ENCODE measurements at places on chromosomes 16 and 17.

DNA sequence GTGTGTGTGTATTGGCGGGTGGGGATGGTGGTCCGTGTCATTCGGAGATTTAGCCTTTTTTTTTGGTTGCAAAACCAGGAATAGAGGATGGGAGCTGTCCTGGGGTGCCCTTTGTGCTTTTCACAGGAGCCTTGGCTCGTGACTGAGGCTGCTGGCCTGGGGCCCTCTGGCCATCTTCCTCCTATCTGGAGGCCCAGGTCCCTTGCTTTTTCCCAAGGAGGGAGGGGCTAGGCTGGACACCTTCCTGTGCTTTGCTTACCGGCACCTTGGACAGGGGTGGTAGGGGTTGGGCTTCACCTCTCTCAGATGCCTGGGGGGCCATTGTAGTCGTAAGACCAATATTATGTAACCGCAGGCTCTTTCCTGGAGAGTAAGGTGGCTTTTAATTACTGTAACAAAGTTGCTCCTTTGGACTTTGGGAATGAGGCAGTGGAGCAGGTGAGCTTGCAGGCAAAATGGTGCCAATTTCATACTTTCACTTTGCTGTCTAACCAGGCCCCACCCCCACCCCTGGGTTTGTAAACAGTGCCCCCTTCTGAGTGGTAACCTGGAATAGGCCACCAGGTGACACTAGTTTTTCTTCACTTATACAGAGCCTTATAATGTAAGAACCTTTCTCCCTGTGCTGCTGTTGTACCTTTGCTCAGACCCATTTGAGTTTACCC, 1.2 kb downstream of the DYNLL2 start:
- DNase-seq, result no peak

GRCh38 chr17:72254808-72255449, 134.1 kb downstream of the SOX9 start:
- DNase-seq, result no peak

- no peak for DNase-seq
Observed at GRCh38 chr16:89268987-89269735, 51.7 kb downstream of the ZNF778 start.

DNA sequence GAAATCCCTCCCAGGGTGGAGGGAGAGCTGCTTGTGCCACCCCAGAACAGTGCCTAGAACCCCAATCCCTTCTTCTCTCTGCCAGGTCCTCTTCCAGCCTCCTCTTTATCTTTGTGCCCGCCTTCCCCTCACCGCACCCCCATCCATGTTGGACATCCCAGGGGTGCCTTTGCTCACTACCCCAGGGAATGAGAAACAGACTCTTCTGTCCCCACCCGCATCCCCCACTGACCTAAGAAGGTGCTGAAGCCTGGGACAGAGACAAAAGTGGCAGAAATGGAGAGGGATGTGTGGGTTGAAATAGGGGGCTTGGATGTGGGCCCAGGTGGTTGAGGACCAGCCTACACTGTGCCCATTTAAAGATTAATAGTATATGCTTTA, 17.0 kb downstream of the ALOX15B start:
- no peak for DNase-seq

- no peak for DNase-seq
Observed at GRCh38 chr16:77063676-77064016, 127.3 kb upstream of the MON1B start.

DNA sequence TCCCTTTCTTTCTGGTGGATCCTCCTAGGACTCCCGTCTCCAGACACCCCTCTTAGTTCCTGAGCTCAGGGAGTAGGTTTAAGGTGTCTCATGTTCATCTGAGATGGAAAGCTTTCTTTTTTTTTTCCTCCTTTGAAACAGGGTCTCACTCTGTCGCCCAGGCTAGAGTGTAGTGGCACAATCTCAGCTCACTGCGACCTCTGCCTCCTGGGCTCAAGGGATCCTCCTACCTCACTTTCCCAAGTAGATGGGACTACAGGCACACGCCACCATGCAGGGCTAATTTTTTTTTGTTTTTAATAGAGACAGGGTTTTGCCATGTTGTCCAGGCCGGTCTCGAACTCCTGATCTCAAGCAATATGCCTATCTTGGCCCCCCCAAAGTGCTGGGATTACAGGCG, 3.6 kb upstream of the GSE1 start:
- no peak for DNase-seq

DNA sequence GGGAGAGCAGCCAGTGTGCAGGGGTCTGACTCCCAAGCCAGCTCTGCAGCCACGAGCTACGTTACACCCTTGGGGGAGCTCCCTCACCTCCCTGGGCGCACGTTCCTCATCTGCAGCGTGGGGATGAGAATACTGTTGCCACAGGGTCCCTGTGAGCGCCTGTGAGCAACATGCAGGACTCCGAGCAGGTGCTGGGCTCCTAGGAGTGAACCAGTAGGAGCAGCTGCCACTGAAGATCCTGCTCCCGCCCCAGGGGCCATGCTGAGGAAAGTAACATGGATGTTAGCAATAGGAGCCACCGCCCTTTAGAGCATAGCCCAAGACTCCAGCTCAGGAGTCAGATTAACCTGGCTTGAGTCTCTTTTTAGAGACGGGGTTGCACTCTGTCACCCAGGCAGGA, 15.9 kb downstream of the DNAAF1 start:
- no peak for DNase-seq

DNA sequence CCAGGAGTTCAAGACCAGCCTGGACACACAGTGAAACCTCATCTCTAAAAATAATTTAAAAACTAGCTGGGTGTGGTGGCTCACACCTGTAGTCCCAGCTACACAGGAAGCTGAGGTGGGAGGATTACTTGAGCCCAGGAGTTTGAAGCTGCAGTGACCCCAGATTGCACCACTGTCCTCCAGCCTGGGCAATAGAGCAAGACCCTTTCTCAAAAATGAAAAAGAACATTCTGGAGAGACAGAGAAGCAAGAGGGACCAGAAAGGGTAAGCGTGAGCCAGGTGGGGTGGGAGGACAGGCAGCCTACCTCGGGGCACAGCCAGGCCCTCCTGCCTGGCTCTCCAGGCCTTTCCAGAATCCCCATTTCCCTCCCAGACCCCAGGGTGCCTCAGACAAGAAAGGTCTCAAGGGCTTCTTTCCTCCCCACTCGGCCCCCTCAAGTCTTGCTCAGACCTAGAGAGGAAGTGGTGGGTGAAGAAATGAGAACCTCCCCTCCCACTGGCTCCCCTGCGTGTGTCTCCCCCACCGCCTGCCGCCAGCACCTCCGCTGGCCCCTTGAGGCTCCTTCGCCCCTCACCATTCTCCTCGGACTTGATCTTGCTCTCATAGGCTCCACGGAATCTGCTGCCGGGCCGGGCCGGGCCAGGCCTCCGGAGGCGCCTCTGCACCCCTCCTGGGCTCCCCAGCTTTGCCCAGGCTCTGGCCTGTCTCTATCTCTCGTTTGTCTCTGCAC, 503 bp downstream of the C16orf54 start:
- DNase-seq, result no peak

- DNase-seq, result no peak
Observed at GRCh38 chr17:65550758-65551157, 10.7 kb downstream of the AXIN2 start.

- DNase-seq, result no peak
Observed at GRCh38 chr17:8800656-8801055, 1.5 kb upstream of the MFSD6L start.

- DNase-seq, result no peak
Observed at GRCh38 chr17:74408815-74409214, 23.1 kb upstream of the GPRC5C start.

DNA sequence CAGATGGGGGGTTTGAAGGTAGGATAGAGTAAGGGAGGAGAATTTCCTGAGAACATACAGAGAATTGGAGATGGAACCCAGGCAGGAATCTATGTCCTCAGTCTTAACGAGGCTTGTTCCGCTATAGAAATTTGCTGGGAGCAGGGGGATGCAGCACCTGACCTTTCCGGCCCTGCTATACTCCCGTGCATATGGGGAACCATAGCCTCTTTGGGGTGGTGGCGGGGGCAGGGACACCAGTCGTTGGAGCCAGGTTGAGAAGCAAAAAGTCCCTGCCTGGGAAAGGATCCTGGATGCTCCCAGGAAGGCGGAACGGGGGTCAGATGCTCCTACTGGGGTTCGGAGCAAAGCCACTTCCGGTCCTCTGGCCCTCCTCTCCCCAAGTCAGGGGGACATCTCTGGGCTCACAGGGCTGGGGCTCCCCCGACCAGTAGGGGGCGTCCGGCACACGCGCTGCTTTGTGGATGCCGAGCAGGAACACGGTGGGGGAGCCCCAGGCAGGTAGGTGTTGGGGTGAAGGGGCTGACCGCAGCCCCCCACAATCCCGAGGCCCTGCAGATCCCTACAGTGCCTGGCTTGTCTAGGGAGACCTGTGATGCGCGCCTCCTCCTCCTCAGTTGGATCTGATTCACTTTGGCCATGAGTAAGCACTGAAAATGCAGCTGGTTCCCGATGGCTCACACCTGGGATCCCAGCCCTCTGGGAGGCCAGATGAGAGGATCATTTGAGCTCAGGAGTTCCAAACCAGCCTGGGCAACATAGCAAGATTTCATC, 15.5 kb upstream of the TFAP4 start:
- peak; percentile 83 for DNase-seq

DNA sequence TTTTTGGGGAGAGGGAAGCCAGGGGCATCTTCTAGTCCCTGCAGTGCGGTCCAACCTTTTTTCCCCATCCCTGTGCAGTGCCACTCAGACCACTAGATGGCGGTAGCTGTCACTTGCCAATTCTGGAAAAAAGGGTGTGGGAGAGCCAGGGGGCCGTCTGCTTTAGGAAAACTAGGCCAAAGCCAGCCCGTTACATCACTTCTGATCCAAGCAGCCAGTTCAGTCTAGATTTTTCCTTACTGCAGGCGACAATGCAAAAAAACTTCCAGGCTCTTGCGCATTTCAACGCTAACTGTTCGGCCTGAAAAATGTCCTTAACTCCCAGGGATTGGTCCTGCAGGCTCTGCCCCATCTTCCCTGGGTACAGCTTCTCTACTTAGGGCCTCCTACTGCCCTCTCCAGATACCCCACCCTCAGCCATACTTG, 69.2 kb upstream of the CES5A start:
- DNase-seq, result peak; percentile 76

DNA sequence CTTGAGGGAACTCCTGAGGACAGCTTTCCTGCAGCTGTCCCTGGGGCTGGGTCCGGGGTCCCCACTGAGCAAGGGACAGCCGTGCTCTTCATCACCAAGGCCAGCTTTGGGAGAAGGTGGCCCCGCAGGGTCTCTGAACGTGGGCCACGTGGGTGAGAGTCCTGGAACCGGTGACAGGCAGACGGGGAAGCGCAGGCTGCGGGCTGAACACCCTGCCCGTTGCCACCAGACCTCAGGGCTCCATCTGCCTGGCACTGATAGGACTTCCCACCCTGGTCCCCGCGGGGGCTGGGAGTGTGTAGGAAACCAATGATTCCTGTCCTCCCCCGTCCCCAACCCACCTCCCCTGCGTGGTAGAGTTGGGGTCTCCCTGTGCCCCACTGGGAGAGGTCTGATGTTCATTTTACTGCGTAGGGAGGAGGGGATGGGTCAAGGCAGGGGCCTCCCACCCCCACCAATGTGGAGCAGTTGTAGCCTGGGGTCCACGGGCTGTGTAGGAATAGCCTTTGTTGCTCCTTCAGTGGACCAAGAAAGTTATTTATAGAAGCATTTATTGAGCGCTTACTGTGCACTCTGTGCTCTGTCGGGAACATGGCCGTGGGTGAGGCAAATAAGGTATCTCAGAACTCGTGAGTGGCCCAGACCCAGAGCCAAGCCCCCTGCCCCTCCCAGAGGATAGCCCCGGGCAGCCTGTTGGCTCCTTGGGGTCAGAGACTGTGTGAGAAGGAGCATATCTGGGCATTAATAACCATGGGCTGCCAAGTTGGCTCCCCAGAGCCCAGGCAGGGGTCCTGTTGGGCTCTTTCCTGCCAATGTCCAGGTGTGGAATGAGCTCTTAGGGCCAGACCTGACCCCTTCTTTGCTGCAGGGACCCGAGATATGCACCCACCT, 1.3 kb downstream of the ADGRG1 start:
- no peak for DNase-seq

DNA sequence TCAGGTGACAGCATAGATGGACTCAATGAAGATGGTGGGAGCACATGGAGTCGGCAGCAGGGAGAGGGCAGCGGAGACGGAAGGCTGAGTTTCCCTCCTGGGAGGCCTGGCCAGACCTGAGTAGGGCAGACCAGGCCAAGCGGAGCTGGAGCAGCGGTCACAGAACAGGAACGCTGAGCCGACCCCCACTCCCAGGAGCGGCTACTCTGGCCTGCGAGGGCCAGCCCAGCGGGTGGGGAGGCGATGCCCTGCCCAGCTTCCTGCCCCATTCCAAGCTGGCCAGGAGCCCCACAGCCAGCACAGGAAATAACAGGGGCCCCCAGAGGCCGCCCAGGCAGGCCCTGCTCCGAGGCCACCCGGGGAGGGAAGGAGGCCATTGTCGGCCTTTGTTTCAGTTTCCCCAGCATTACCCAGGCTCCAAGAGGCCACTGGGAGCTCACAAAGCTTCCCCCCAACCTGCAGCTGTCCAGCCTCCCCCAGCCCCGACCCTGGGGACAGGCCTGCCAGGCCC, 79.8 kb downstream of the ZNF423 start:
- peak; percentile 69 for DNase-seq

DNA sequence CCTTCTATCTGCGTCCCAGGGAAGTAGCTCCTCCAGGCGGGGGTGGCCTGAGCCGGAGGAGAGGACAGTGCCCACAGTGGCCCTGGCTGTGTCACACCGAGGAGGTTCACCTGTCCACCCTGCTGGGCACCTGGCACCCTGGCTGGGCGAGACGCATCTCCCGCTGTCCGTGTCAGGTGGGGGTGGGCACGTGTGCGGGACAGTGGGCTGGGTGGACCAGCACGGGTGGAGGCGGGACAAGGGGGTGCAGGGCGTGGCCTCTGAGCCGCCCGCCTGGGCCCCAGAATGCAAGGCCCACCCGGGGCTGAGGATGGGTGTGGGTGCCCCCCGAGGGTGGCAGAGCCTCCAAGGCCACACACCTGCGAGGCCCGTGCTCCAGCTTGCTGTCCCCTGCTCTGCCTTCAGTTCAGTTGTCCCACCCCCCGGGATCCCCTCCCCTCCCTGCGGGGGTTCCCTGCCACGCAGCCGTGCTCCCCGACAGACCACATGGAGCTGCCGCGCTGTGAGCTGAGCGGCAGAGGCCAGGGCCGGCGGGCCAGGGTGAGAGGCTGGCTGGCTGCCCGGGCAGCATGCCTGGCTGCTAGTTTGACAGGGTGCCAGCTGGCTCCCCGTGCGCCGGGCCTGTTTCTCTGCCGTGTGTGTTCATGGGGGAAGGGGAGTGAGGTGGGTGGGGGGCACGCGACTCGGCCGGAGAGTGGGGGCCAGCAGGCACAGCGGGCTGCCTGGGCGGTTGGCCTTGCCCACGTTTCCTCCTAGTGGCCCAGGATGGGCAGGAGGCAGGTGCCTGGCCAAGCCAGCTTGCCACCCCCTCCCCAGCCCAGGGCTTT, 33.9 kb downstream of the BAHCC1 start:
- no peak for DNase-seq
